Esophagus squamous epithelium (tissue), 5 donors: ENCODE measurements at places on chromosomes 1 and 21.

- no peak for DNase-seq
These were observed 41.3 kb downstream of the COL6A1 start for GRCh38 chr21:46022551-46023525.

DNA sequence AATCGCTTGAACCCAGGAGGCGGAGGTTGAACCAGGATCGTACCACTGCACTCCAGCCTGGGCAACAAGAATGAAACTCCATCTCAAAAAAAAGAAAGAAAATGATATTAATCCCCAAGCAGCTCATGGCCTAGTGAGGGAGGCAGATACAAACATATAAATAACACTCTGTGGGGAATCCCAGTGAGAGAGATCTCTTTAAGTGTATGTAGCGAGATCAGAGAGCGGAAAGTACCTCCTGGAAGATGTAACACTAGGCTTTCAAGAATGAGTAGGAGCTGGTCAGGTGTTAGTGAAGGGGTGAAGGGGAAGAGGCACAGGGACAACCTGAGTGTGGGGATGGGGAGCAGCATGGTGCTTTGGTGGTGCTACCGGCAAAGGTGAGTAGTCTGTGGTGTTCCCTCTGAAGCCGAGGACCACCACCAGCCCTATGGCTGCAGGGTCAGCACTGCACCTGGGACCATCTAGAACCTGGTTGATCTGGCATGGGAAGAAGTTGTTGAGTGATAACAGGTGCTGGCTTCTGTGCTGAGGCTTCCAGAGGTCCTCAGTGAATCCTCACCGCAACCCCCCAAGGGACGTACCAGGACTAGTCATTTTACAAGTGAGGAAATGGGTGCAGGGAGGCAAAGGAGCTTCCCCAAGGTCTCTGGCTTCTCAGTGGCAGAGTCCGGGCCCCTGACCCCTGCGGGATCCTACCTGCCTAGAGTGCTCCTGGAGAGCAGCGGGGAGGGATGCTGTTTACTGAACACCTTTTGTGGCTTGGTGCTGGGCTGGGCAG, 367.6 kb upstream of the VAMP3 start:
- no peak for DNase-seq

DNA sequence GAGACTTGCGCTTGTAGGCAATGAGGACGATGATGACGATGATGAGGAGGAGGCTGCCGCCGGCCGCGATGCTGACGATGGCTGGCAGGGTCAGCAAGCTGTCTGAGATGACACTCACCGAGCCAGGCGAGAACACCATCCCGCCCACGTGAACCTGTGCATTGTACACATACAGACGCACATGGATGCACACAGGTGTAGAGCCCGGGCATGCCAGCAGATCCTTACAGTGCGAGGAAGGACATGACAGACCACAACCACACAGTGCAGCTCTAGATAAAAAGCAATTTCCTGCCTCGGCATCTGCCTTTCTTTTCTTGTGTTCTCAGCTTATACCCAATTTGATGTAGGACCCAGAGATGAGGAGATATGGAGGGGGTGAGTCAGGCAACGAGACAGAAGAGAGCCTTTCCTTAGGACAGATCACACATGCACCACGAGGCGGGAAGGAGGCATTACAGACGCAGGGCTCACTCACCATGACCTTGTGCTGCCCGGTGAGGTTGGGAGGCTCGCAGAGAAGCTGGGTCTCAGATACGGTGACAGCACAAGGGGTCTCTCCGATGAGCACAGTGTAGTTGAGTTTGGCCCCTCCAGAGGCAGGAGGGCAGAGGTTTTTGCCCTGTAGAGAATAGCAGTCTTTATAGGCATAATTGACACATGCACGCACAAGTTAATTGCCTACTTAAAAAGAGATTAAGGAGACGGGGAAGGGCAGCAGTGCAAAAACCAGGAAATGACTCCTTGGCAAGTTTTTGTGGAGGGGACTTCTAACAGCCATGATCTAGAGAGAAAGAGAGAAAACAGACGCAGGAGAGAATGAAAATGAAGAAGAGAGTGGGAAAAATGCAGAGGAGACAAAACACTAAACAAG, 133.9 kb upstream of the CD34 start:
- no peak for DNase-seq

- no peak for DNase-seq
These were observed 15.1 kb downstream of the ZBTB17 start for GRCh38 chr1:15960808-15961207.

DNA sequence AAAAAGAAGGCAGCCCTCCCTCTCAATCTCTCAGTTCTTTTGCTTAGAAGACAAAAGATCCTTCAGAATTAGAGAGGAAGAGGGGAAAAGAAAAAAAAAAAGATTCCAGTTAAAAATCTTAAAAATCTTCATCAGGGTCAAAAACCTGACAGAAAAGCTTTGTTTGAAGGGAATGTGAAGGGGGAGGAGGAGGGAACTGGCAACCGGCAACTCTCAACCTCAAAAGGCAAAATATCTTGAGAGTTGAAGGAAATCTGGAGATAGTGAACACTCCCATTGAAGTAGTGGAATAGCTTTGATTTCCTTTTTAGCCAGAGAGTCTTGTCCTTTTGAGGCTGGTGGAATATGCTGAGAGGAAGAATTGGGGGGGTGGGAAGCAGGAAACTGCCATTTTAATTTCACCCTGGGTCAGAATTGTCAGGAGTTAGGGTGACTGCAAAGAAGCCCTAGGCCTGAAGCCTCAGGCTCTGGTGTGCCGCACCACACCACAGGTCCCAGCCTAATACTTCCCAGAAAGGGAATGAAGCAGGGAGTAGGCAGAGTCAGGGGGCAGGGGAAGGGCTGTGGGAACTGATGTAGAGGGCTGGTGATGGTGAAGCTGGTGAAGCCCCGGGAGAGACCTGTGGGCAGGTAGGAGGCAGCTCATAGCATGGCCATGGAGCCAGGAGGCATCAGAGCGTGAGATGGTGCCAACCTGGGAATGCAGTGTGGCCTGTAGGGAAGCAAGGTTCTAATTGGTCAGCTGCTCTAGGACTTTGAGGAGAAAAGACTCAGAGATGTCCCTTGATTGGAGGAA, 24.6 kb downstream of the KIRREL1 start:
- no peak for DNase-seq

DNA sequence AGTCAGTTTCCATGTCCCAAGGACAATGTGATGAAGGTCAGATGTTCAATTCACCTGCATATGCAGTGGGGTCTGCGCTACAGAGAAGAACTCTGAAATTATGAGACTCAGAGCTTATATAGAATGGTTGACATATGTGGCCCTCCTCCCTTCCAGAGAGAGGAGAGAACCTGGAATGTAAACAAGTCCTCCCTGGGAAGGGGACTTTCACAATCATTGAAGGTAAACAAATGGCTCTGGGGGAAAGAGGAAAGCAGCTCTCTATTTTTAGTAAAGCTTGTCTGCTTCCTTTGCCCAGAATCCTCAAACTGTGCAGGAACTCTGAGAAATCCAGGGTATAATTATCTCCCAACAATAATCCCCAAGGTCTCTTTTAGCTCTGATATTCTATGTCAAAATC, 9.8 kb downstream of the OVGP1 start:
- no peak for DNase-seq

GRCh38 chr1:57638239-57638638, 214.4 kb upstream of the DAB1 start:
- DNase-seq = no peak

DNA sequence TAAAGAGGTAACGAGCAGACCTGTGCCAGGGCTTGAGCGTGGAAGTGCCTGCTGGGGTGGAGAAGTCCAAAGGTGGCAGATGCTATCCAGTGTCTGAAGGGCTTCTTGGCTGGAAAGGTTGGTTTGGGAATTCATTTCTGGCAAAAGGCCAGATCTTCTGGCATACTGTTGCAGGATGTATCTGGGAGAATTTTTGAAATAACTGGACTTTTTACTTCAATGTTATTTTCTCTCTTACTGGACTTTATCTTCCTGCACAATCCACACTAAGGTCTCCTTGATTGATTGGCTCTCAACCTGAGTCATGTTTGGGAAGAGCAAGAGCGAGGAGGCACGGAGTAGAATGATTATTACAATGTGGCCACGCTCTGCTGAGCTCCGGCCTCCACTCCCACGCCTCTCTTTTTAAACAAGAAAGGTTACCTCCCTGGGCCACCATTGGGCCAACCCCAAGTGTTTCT, 278.4 kb downstream of the TM2D1 start:
- no peak for DNase-seq

- DNase-seq = no peak
These were observed 417.0 kb downstream of the PTBP2 start for GRCh38 chr1:97138515-97139032.

DNA sequence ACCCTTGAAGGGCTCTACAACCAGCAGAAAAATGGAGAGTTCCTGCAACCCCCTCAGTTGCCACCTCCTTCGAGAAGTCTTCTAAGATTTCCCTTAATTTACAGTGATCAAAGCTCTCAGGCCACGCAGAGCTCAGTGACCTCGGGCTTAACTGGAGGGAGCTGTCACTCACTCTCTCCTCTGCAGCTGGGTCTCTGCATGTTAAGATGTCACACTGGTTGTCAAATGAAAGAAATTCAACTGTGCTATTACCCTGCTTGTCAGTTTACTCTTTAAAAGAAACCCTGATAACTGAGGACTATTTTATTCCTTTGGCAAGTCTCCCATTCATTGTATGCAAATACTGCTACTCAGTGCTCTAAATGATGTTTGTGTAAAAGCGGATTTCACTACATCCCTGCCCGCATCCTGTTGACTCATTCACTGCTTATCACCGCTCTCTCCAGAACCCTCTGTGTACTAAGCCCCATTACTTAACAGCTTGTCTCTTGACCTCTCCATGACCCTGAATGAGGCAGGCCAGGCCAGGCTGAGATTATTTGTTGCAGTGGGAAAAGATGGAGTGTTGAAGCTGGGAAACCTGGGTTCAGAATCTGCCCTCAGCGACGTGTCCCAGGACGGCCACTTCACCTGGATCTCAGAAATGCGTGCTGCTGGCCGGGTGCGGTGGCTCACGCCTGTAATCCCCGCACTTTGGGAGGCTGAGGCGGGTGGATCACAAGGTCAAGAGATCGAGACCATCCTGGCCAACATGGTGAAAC, 13.7 kb downstream of the DHRS3 start:
- no peak for DNase-seq

DNA sequence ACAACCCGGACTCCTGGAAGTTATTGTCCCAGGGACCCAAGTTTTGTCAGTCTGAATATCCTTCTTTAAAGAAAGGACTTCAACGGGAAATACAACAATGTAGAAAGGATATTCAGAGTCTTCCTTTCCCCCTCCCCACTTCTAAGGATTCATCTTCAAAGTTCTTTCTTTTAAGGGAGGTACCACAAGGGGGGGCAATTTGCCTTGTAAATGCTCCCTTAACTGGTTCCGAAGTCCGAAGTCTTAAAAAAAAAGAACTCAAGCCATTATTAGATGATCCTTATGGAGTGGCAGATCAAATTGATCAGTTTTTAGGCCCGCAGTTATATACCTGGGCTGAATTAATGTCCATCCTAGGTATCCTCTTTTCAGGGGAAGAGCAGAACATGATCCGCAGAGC, 47.0 kb downstream of the SERINC2 start:
- DNase-seq = no peak

- no peak for DNase-seq
These were observed 39.2 kb upstream of the CTTNBP2NL start for GRCh38 chr1:112356765-112357164.

GRCh38 chr1:167114725-167115124, 20.9 kb downstream of the STYXL2 start:
- DNase-seq = no peak

DNA sequence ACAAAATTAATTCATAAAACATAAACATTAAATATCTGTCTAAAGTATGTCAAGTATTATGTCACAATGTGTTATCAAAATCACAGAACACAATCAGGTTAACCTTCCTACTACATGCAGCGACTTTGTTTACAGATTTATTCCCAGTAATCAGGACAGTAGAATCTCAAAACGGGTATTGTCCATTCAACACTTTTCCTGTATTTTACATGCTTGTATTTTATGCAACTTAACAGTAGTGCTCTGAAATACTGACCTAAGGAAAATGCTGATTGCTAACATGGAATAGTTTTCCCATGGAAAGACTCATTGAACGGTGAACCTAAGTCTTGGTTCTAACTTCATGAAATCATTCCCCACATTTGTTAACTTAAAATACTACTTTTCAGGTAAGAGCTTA, 2.3 kb downstream of the SERBP1 start:
- DNase-seq = no peak

GRCh38 chr1:168865850-168866620, 137.0 kb upstream of the DPT start:
- DNase-seq = no peak

DNA sequence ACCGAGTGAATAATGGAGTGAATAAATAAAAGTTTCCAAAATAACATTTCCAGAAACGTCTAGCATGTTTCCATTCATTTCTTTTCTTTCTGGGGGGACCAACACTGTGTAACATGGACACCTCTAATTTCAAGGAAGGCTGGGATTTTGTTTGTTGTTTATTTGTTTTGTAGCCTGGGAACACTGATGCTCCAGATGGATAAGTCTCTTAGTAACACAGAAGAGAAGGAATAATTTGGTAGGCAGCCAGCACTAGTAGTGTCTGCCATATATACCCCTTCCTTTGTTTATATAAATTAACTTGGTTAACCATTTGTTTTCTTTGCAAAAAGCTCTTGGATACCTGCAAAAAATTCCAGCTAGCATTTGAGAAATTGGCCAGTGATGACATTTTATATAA, 411.4 kb upstream of the DEPDC1 start:
- no peak for DNase-seq

DNA sequence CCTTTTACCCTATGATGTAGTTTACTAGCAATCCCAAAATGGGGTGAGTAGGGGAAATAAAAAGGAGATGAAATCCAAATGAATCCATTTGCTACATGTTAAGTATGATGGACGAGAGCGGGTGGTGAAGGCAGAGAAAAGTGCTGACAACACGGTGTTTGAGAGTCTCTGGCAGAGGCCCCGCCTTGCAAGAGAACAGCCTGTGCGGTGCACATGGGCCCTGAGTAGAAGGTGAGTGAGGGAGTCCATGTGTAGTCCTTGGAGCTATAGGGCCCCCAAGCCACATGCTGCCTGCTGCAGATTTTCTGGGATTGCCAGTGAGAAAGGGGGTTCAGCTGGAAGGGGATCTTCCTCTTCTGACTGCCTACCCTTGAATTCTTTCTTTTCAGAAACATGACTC, 177.1 kb downstream of the TNR start:
- DNase-seq = no peak

DNA sequence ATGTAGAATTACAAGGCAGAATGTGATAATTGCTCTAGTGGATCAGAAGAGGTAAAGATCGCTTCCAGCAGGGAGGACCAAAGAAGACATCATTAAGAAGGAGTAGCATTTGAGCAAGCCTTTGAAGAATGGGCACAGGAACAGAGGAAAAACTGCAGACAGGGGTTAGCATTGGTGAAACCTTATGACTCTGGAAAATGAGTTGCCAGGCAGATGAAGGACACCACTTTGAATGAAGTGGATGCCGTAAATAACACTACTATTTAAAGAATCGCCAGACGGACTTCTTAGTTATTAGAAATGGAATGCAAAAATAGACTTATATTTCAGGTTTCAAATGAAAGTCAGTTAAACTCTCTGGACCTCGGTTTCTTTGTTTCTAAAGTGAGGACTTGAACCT, 727.7 kb downstream of the USP25 start:
- DNase-seq = no peak
